NCI-H1436 treated with DMSO at 0.1 percent for 48 hours (cell line): ENCODE measurements at places on chromosomes 3 and 15.

DNA sequence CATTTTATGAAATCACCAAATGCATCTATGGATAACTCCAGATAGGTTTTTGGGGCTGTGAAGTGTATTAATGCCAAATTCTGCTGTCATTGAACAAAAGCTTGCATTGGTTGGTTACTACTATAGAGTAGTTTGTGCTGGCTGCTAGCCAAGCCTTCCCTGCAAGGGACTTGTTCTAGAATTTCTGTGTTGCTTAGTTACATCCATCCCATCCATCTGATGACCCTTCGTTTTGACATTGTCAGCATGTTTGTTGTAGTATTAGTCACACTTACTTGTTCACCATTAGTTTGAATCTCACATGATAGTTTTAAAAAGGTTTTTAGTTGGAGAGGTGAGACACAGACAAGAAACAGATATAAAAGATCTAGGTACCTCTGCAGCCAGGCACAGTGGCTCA lies 7.0 kb upstream of the NIPA2 start:
- no peak for DNase-seq

- DNase-seq = no peak
These were observed 97.6 kb upstream of the VGLL3 start for GRCh38 chr3:87088430-87088992.

DNA sequence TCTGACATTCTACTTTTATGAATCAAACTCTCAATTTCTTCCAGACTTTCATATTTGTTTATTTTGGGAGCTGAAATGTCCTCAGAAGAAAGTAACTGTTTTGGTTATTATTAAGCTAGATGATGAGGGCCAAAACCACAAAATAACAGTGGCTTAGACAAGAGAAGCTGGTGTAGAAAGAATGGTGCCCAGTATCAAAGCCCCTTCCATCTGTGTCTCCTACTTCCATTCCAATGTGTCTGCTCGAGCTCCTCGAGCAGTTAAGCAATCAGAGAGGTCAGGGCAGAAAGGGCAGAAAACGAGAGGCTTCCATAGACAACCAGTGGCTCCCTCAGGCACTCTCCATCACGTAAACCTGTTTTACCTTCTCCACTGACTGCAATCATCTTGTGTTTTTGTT lies 59.7 kb upstream of the MAGI1 start:
- DNase-seq = no peak

DNA sequence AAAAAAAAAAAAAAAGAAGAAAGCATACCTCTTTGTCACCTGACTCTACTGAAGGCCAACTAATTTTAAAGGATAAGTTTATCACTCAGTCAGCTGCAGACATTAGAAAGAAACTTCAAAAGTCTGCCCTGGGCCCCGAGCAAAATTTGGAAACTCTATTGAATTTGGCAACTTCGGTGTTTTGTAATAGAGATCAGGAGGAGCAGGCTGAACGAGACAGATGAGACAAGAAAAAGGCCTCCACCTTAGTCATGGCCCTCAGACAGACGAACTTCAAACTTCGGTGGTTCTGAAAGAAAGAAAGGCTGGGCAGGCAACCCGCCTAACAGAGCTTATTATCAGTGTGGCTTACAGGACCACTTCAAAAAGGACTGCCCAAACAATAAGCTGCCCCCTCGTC lies 18.5 kb downstream of the GLDN start:
- DNase-seq = no peak

GRCh38 chr15:78065284-78065872 lies 12.1 kb downstream of the TBC1D2B start:
- no peak for DNase-seq

DNA sequence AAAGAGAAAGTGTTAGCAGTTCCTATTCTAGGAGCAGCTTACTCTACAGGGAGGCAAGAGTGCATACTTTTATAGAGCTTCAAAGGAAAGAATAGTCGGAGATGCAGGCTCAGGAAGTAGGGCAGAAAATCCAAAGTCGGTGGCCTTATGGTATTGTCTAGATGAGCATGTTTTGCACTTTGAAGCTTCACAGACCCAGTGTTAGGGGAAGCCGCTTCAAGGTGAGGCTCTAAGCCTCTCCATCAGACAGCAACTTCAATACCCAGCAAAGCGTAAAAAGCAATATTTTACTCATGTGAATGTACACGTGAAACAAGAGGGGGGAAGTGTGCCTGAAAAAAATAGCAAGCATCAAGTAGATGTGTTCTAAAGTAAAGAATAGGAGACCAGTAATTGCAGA lies 125.6 kb upstream of the RASGRP1 start:
- no peak for DNase-seq

- no peak for DNase-seq
These were observed 170.9 kb downstream of the EPHB1 start for GRCh38 chr3:134965865-134966481.

- no peak for DNase-seq
These were observed 222.2 kb downstream of the WNT5A start for GRCh38 chr3:55264919-55265318.

GRCh38 chr3:127103080-127103479 lies 89.9 kb upstream of the PRR23E start:
- DNase-seq = no peak

GRCh38 chr3:36175113-36175812 lies 205.0 kb upstream of the STAC start:
- no peak for DNase-seq

- DNase-seq = no peak
These were observed 45.8 kb upstream of the SENP5 start for GRCh38 chr3:196821806-196822355.

DNA sequence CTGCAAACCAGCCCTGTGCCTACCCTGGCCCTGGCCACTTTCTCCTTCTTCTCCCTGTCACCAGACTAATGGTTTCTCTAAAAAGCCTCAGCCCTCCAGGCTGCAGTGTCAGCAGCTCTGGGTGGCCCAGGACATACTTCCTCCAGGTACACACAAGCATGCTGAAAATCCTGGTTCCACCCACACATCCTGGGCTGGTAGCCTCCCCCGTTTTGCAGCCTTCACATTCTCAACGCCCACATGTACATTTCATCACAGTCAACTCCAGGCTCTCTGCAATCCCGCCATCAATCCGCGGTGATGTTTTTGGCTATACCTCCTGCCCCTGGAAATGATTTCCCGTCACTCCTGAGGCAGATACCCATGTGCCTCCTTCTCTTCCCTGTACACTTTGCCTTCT lies 59.4 kb downstream of the MAGEF1 start:
- no peak for DNase-seq

DNA sequence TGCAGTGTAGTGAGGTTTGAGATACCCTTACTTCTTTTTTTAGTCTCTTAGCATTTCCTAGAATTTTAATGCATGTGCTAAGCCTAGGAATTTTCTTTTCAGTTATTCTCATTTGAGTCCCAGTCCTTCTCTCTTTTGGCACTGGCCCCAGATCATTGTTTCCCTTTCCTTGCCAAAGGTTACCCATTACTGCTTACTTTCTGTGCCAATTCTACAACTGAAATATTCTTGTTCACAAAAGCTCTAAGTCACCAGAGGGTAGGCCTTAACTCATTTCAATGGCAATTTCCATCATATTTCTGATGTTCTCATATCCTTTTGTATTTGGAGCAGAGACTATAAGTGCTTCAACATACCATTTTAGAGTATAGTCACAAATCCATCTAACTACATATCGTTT lies 199.6 kb upstream of the CBLB start:
- no peak for DNase-seq
